ENCODE measurements at places on chromosomes 3 and 15. TPM values are rescaled to one million over a fixed set of nuclear protein-coding genes. Genes with fewer than 3 reads are reported as not detected.

The FAM81A gene
- 0.94 TPM for total RNA-seq

The RTP4 gene
- 1.2 TPM for total RNA-seq

The SERINC4 gene
- not detected for total RNA-seq

- no peaks in the 10 kb centered on the region for H3K27me3 ChIP-seq
- H3K27ac ChIP-seq = no peak overlapping the region
- H3K4me3 ChIP-seq = no peak overlapping the region
- H3K4me1 ChIP-seq = no peaks in the 10 kb centered on the region
- H3K36me3 ChIP-seq = no peaks in the 10 kb centered on the region
- DNase-seq = no peak
Measured at GRCh38 chr3:34725774-34726173, 913.6 kb upstream of the ARPP21 start.

GRCh38 chr3:65004795-65005295 is 317.0 kb upstream of the ADAMTS9 start:
- no peak overlapping the region for H3K27ac ChIP-seq
- peaks cover 15% of the 10 kb centered on the region for H3K4me1 ChIP-seq
- no peaks in the 10 kb centered on the region for H3K27me3 ChIP-seq
- no peak for DNase-seq
- H3K36me3 ChIP-seq = no peaks in the 10 kb centered on the region

GRCh38 chr3:79953591-79954101 is 185.8 kb upstream of the ROBO1 start:
- no peaks in the 10 kb centered on the region for H3K36me3 ChIP-seq
- DNase-seq = no peak
- H3K4me3 ChIP-seq = no peak overlapping the region
- no peaks in the 10 kb centered on the region for H3K27me3 ChIP-seq
- H3K4me1 ChIP-seq = no peaks in the 10 kb centered on the region
